ENCODE measurements at places on chromosomes 5 and 9. TPM values are rescaled to one million over a fixed set of nuclear protein-coding genes. Genes with fewer than 3 reads are reported as not detected.

The PCDHGB4 gene
- total RNA-seq = 5.9 TPM

The POU4F3 gene
- total RNA-seq = not detected

The CORO2A gene
- 2.9 TPM for total RNA-seq

The PRSS3 gene
- total RNA-seq = 2.1 TPM

The RFX3 gene
- total RNA-seq = 16.4 TPM

All from tongue (tissue), 3 donors.